NCI-H1694 (cell line): ENCODE measurements at places on chromosomes 7 and 10.

DNA sequence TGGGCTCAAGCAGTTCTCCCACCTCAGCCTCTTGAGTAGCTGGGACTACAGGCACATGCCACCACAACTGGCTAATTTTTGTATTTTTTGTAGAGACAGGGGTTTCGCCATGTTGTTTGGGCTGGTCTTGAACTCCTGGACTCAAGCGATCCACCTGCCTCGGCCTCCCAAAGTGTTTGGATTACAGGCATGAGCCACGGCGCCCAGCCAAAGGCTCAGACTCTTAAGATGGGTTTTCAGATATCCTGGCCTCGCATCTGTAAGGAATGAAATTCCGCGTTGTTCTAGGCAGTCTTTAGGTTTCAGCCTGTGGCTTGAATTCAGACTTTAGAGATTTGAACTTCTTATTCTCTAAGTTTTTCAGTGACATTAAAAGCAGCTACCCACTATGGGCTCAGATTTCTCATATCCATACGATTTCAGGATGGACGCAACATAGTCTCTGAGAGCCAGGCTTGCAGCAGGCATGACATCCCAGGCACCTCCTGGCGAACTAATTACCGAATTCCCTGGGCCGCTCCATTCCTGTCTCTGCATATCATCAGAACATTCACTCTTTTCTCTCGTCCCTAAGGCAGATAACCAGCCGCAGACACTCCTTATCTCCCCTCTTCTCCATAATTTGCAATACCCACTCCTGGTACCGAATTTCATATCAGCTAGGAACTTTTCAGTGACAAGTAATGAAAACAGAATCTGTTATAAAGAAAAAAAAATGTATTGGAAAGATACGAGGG is 29.7 kb downstream of the IL15RA start:
- no peak for DNase-seq

GRCh38 chr7:115572111-115572510 is 458.5 kb downstream of the TFEC start:
- no peak for DNase-seq

DNA sequence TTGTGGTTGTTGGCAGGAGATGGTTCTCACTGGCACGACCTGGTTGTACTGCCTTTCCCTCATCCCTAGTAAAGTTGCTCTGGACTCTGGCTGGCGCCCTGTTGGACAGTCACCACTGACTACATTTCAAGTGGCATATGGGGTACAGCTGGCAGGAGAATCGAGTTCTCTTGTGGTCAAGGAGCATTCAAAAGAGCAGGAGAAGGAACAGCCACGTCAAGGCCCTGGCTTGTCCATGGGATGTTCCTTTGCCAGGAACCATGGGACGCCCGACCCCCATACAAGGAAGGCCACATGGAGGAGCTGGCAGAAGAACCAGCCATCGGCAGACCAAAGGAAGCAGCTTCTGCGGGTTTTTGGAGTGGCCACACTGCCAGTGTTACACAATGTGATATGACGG is 87.0 kb upstream of the SLC25A13 start:
- DNase-seq: no peak

DNA sequence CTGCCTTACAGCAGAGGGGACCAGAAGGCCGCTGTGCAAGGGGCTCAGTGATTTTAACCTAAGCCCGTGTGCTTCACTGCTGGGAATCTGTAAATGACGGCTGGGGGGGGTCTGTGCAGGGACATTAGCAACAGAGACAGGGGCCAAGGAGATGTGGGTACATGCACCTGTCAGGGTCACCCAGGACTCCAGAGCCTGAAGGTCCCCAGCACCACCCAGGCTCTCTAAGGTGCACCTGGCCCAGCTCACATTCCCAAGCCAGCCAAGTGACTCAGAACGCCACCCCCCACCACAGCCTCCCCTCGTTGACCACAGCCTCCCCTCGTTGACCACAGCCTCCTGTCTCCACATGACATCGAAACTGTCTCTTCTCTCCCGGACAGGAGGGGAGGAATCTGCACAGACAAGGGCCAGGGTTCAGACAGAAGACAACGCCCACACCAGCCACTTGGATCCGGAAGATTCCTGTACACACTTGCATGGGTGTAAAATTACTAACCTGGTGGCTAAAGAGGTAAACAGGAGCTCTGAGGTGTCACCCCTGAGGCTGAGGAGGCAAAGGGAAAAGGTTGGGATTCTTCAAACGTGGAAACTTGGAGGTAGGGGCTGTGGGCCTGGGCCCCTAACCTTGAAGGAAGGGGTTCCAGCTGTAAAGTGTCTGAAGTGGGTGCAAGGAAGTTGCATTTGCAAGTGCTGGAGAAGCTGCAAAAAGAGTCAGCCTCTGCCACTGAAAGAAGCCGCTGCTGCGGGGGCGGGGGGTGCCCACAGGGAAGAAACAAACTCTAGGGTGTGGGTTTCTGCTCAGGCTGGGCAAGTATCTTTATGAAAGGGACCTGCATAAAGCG is 27.0 kb downstream of the CALML3 start:
- DNase-seq: no peak

- DNase-seq: no peak
Measured at GRCh38 chr7:41169317-41169716, 533.6 kb downstream of the INHBA start.

GRCh38 chr10:83817797-83818196 is 321.5 kb upstream of the GHITM start:
- no peak for DNase-seq

DNA sequence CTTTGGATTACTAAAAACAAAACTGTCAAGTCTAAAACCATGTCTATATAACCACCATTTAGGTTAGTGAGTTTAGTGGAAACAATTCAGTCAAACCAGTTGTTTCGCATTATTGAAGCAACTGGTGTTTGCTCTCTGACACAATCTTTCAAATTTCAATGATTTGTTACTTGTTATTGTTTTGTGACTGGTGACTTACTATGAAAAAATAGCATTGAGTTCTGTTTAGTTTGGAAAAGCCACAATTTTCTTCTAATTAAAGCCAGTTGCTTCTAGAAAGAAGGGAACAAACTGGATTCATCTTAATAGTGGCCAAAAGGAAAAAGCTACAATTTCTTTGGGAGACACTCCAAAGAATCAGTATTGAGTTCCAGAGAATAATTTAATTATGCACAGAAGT is 30.4 kb downstream of the LAMB4 start:
- no peak for DNase-seq

DNA sequence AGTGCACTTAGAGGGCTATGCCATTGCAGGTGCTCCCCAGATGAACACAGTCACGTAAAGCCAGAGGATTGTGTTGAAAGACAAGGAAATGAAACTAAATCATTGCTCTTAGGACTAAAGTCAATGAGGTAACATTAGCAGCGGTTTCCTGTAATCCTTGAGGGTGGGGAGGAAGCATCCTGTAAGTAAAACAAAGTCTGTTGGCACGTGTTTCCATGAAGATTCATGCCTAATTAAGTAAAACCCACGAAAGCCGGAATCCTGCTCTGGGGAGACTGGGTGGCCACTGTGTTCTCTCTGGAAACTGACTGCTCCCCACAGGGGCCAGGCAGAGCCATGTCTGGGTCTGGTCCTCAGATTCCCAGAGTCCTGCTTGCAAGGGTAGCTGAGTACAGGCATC is 18.3 kb downstream of the STEAP1B start:
- DNase-seq: no peak

DNA sequence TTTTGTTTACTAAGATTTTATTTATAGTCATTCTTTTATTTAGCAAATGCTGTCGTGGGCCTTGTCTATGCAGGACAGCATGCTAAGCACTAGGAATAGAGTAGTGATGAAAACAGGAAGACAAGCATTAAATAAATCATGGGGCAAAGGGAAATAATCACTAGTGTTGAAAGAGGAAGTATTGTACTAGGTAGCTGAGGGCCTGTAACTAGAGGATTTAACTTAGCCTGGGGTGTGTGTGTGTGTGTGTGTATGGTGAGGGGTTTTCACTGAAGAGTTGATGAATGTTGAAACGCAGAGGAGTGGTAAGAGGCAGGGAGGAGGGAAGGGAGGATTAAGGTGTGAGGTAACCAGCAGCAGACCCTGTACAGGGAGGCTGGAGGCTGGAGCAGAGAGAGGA is 446.4 kb downstream of the SDK1 start:
- DNase-seq: no peak

GRCh38 chr10:69211524-69211923 is 8.6 kb upstream of the HKDC1 start:
- no peak for DNase-seq

GRCh38 chr7:17355050-17355449 is 56.6 kb downstream of the AHR start:
- no peak for DNase-seq

GRCh38 chr7:684416-684815 is 42.1 kb upstream of the DNAAF5 start:
- DNase-seq: no peak

DNA sequence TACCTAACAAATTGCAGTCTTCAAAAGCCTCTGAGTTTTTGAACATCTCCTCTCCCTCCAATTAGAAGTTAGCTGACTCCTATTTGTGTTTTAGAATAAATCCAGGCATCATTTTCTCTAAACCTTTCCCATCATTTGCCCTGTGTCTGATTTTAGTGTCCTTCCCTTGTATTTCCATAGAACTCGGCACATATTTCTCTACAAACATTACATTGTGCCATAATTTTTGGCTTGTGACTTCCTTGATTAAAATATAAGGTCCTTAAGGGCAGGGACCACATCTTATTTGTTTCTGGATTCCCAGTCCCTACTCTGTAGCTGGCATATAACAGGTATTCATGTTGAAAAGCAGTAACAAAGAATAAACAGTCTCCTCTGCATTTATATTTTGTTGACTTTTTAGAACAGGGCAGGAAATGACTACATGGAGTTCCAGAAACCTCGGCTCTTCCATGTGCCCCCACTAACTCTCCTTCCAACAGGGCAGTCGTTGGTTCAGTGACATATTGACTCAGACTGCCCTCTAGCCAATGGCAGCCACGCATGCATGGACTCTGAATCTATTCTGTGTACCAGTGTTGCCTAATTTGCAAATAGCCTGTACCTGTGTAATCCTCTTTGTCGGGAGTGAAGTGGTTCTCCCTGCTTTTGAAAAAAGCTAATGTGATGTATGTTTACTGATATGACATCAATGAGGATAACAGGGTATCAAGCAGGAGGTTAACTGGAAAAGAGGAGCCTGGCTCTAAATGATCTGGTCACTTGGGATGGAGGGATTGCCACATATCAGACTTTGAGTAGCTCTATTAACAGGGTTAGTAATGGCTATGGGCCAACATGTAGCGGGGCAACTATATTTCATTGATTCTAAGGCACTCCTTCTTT is 19.8 kb upstream of the CPN1 start:
- DNase-seq: no peak

DNA sequence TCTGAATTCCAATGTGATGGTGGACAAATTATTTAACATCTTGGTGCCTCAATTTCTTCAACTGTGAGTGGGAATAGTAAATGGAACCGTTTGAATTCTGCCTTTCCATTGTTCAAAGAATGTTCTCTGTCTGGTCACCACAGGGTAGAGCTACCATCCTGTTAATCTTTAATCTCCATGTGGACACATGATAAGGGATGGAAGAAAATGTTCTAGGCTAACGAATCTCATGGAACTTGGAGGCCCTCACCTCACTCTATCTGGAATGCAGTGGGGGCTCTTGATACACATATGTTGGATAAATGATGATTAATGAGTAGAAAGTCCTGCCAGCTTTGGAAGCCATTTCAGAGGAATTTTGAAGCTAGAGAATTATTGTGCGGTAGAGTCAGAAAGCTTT is 118.5 kb upstream of the HABP2 start:
- DNase-seq: no peak

- no peak for DNase-seq
Measured at GRCh38 chr7:37395618-37396259, 52.9 kb downstream of the ELMO1 start.

GRCh38 chr7:29809533-29810155 is 3.3 kb downstream of the WIPF3 start:
- DNase-seq: no peak

DNA sequence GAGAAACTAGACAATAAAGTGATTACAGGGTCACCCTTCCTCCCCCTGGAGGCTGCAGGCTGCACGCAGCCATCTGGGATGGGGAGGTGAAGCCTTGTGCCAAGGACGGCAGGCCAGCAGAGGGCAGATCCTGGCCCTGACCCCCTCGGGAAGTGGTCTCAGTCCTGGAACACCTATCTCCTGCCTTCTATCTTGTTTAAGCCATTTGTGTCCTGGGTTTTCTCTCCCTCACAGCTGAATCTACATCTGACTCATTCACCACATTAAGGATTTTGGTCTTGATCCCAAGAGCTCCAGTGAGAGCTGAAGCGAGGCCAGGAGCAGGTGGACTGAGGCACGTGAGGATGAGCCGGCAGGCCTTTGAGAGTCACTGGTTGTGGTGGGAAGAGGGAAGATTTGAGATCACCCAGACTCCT is 16.4 kb upstream of the PARP12 start:
- no peak for DNase-seq

- no peak for DNase-seq
Measured at GRCh38 chr10:113486531-113486930, 66.3 kb upstream of the HABP2 start.

DNA sequence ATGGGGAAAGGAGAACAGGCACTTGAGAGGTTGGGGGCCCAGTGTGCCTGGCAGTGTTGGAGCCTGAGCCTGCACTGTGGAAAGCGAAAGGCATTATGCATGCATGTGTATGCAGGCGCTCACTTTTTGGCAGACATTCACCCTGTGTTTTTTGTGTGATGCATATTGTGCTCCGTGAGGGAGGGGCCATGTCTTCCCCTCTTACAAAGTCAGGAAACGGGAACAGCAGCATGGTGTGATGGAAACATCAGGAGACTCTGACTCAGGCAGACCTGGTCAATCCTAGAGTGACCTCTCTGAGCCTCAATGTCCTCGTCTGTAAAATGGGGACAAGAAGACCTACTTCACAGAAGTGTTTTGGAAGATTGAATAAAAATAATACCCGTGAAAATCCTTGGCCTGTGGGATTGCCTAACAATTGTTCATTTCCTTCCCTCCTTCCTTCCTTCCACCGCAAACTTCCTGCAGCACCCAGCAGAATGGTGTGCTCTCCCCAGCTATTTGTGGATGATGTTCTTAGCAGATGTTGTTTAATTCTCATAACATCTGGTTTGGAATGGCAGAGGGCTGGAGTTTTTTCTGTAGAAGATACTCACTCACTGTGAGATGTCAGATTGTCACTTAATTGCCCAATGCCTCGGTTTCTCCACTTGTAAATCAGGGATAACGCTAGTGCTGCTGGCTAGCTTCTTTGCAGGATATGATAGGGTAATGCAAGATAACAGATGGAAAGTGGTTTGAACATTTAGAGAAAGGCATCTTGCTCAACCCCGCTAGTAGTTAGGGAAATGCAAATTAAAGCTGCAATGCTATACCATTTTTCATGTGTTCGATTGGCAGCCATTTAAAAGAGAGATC is 39.8 kb downstream of the CDH23 start:
- no peak for DNase-seq

- no peak for DNase-seq
Measured at GRCh38 chr10:13587391-13587790, 626 bp downstream of the PRPF18 start.
